ENCODE measurements at places on chromosomes 5 and 9.

DNA sequence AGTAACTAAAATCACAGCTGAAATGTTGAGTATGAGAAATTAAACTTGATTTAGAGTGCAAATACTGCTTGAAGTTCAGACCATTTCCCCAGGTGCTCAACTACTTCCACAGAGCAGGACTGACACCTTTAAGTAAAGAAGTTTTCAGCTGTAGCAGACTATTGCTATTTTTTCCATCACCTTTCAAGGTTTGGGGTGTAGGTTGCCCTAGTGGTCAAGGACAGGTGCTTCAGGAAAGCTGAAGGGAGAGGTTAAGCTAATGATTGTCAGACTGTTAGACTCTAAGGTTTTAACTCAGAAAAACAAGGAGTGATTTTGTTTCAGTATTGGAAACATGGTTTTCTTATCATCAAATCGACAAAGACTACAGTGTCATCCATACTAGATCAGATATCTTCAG, 162.1 kb downstream of the CCDC192 start:
- no peak for DNase-seq

DNA sequence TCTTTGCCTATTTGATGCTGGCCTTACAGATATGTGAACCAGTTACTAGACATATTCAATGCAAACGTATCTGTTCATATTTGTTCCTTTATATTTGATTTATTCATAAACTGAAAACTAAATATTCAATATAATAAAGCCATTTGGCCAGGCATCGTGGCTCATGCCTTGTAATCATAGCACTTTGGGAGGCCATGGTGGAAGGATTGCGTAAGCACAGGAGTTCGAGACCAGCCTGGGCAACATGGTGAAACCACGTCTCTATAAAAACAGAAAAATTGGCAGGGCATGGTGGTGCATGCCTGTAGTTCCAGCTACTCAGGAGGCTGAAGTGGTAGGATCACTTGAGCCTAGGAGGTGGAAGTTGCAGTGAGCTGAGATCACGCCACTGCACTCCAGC, 49.2 kb upstream of the CTNNAL1 start:
- no peak for DNase-seq

DNA sequence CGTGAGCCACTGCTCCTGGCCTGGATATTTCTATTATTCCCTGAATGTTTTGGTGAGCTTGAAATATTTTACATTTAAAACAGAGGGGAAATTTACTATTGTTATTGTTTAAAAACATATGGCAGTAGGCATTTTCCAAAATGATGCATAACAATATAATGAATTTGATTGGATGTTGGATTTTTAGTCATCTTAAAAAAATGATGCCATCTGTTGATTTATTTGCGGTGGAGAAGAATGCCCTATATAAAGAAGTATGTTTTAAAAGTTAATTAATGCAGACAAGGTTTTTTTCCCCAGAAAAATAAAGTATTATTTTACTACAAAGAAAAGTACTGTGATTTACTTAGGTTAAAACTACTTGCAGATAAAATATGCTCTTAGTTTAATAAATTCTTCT, 33.4 kb upstream of the ARRDC3 start:
- no peak for DNase-seq

DNA sequence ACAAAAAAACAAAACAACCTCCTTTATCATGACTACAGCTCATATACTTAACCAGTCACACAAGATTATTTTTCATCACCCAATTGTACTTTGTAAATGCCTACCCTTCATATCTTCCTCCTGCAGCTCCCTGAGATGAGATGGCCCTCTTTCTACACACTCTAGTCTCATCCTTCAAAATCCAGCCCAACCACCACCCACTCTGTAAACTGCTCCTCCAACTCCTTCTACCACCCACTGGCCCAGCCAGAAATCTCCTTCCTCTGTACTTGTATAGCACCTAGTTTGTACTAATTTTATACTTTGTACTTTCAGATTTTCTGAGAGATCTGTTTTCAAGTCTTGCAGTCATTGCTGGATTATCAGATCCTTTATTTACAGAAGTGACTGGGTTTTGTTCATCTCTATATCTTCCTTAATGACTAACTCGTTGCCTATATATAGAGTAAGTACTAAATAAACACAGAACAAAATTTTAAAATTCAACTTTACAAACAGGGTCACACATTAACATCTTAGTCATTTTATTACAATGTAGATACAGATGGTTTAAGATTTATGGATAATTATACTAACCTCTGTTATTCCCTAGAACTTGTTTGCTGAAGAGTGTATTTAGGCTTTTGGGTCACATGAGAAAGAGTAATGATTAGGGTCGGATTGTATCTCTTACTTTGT, 155.7 kb downstream of the NFIB start:
- DNase-seq, result no peak

- DNase-seq, result no peak
Observed at GRCh38 chr5:69292306-69292705, 40.3 kb downstream of the CCDC125 start.
